ENCODE measurements at places on chromosomes 7 and 10.

DNA sequence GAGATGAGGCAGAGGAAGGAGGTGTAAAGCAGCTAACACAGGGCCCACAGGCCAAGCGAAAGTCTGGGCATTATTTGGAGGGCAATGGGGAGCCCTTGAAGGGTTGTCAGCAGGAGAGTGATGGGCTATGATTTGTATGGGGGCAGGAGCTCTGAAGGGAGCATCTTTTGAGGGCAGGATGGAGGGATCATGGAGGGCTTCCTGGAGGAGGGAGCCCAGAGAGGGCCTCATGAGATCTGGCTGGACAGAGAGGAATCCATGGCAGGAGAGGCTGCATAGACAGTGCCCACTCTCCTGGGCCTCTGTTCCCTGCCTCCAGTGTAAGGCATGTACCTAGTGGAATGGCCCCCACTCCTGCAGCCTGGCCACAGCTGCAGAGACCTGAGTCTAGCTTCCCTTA, 136.6 kb upstream of the PPIF start:
- no peak for DNase-seq

- no peak for DNase-seq
Observed at GRCh38 chr10:50794490-50794889, 54.8 kb downstream of the ASAH2B start.

DNA sequence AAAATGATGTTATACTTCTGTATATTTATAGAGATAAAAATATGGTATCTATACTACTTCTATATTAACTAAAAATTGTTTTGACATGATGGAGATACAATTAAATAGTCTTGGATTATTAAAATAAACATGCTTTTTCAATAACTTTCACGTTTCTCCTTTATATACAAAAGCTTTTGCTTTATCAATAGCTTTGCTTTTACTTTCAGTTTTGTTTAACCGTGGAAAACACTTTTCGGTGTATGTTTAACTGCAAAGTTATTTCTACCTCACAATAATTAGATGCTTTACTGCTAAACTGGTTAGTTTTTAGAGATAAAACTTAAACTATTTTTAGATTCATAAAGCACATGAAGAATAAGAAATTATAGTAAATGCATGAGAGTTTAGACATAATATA, 432.1 kb upstream of the PCDH15 start:
- no peak for DNase-seq

GRCh38 chr10:71854031-71854430, 3.0 kb upstream of the PSAP start:
- no peak for DNase-seq

DNA sequence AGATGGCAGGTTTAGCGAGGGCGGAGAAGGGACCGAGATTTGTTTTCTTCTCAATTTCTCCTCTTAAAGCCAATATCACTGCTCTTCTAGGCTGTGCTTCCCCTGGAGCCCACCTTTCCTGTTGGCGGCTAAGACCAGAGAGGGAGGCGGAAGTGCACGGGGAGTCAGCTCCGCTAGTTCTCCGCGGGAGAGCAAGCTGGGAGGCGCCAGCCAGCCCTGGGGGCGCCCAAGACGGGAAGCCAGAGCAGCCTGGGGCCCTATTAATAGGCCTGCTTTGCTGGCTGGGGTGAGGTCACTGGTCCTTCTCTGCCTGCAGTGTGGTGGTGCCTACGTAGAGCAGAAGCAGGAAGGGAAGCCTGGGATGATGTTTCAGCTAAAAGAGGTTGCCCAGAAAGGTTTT, 61.6 kb downstream of the LSM5 start:
- no peak for DNase-seq

- no peak for DNase-seq
Observed at GRCh38 chr10:105149371-105149891, 508.3 kb downstream of the SORCS3 start.

GRCh38 chr7:44735403-44736165, 13.1 kb upstream of the ZMIZ2 start:
- DNase-seq: no peak

GRCh38 chr7:99244939-99245338, 27.7 kb upstream of the MYH16 start:
- no peak for DNase-seq

DNA sequence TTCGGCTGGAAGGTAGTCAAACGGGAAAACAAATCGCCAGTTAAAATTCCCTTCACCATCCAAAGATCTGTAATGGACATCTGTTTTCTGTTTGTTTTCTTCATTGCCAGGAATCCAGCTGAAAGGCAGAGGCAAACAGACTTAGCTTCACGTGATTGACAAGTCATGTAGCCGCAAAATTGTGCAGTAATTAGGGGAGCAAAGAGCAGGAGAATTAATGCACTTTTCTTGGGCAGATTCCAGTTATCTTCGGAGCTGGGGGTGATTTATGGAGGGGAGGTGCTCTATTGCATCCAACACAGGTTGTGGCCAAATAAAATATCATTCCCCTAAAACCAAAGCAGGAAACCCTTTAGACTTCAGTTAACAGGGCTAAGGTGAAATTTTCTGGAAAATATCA, 162.2 kb downstream of the MYOF start:
- no peak for DNase-seq

All from stimulated activated CD4-positive, alpha-beta T cell treated with anti-CD3 and anti-CD28 coated beads, TNF-alpha, amount 100 ng/mL, for 24 hours (primary cell).